HS-5 (cell line): ENCODE measurements at places on chromosomes 6 and 20.

GRCh38 chr6:105321207-105321606 is 81.7 kb downstream of the PREP start:
- no peak for DNase-seq

DNA sequence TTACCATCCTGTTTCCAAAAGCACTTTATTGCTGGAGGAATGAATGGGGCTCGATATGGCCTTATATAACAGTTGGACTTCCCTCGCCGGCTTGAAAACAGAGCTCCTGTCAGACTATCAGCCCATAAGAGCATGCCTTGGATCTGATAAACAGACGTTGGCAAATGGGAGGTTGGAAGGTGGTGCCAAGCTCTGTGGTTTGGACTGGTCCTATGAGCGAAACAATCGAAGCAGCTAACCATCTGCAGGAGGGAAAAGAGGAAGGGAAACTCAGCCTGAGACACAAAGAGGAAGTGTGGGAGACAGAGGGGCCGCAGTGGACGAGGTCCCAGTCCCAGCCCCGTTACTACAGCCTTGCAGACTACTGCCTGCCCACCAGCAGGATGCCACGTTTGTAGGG is 92.9 kb downstream of the TFAP2C start:
- DNase-seq: no peak

GRCh38 chr6:92559611-92560010 is 859.7 kb downstream of the EPHA7 start:
- DNase-seq: no peak

DNA sequence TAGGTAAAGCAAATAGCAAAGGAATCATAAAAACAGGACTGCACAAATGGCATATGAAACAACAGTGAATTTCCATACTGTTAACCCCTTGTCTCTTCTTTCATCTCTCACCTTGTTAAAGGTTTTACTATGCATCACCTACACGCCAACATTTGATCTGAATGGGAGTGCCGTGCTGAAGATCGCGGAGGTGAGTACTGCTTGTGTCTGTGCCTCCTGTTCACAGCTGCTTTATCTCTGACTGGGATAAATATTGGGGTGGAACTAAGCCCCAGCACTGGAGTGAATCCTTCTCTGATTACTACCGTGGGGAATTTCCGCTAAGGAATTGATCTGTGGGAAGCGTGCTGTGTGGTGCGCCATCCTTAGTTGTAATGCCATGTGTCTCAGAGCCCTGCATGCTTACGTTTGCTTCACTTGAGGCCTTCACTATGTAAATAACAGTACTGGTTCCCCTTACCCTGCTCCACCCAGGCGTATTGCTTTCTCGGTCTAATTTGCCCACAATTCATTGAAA is 11.4 kb upstream of the PBOV1 start:
- DNase-seq: no peak

- DNase-seq: no peak
Observed at GRCh38 chr20:764255-764654, 4.0 kb downstream of the SLC52A3 start.

DNA sequence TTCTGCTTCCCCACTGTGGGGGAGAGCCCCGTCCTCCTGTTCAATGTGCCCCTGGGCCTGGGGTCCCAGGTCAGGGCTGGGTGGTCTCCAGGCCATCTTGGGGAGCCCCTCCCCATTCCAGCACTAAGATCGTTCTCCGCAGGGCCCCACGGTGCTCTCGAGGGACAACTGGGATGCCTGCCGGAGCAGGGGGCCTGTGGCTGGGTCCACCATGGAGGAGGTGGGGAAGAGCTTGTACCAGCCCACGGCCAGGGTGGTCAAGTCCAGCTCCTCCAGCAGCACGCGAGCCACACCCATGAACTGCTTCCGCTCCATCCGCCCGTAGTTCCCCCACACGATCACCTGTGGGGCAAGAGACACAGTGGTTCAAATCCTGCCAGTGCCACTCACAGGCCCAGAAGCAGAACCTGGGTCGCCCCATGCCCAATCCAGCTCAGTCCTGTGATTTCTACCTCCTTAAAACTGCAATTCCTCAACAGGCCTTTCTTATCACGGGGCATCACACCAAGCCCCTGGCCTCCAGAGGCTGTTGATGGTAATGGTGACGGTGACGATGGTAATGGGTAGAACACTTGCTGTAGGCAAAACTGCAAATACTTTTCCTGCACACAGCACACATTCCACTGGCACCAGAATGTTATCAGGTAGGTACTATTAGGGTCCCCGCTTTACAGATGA is 10.5 kb downstream of the KCNK15 start:
- DNase-seq: no peak
